ENCODE measurements at places on chromosomes 5 and 9.
A peak's percentile ranks its signal among the peaks of the same experiment; 100 is the strongest.

GRCh38 chr5:93915142-93915553 lies 173.7 kb upstream of the POU5F2 start:
- no peak for DNase-seq

DNA sequence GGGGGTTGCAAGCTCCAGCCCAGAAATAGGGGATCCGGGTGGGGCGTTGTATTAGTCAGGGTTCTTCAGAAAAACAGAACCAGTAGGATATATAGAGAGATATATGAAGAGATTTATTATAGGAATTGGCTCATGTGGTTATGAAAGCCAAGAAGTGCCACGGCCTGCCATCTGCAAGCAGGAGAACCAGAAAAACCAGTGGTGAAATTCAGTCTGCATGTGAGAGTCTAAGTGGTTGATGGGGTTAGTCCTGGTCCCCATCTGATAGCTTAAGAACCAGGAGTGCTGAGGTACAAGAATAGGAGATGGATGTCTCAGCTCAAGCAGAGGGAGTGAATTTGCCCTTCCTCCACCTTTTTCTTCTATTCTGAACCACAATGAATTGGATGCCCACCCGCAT lies 123.4 kb upstream of the APC start:
- DNase-seq, result no peak

- DNase-seq, result no peak
These were observed 1.2 kb upstream of the NSD1 start for GRCh38 chr5:177132136-177133095.

DNA sequence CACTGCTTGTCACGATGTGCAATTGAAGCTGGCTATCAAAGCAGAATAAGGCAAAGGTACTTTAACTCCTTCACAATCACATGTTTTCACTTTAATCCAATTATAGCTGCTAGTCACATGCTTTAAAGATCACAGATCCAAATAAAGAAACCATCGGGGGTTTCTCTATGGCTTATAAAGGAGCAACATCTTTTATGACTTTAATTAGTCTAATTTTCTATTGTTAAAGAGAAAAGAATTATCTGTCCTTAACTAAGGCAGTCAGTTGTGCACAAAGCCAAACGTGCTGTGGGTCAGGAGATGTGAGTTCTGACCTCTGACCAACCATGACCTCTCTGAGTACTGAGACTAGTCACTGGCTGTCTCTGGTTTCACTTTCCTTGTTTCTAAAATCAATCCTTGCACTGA lies 561.1 kb downstream of the RAB3C start:
- DNase-seq, result no peak

GRCh38 chr9:36194326-36195000 lies 3.7 kb downstream of the CLTA start:
- no peak for DNase-seq

DNA sequence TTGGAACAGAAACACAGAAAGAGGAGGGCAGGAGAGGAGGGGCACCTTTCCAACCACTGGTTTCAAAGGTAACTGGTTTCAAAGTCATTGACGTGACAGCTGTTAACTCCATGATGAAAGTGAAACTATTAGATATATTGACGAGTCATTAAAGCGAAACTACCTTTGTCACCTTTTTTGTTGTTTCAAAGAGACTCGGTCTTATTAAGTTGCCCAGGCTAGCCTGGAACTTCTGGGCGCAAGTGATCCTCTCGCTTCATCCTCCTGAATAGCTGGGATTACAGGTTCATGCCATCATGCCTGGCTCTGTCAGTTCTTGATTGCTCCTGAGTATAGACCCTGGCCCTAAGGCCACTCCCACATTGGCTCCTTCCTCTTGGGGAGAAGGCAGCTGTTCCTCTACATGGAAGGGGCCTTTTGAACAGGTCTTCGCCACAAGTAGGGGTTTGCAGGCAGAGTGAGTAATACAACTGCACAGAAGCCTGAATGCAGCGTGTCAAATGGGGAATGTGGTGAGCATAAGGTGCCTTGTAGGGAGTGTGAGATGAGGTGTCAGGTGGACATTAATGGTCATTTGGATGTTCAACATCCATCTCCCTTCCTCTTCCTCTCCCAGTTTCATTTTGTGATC lies 3.4 kb upstream of the F12 start:
- no peak for DNase-seq

DNA sequence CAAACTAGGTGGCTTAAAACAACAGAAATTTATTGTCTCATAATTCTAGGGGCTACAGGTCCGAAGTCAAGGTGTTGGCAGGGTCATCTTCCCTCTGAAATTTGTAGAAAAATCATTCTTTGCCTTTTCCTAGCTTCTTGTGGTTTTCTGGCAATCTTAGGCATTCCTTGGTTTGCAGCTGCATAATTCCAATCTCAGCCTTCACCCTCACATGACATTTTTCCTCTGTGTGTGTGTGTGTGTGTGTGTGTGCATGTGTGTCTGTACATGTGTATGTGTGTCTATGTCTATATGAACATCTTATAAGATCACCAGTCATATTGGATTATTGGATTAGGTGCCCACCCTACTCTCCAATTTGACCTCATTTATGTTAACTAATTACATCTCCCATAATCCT lies 330.6 kb downstream of the CHSY3 start:
- DNase-seq, result no peak

DNA sequence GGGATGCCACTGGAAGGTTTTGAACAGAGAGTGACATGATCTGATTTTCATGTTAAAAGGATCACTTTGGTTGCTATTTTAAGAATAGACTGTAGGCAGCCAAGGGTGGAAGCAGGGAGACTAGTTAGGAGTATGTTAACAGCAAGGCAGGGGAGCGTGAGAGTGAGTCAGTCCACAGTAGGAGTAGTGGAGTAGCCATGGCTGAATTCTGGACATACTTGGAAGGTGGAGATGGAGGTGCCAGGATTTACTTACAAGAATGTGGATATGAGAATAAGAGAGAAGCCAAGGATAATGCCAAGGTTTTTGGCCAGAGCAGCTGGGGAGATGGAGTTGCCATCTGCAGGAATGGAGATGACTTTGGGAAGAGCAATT lies 118.8 kb downstream of the GALNT10 start:
- peak; percentile 26 for DNase-seq

DNA sequence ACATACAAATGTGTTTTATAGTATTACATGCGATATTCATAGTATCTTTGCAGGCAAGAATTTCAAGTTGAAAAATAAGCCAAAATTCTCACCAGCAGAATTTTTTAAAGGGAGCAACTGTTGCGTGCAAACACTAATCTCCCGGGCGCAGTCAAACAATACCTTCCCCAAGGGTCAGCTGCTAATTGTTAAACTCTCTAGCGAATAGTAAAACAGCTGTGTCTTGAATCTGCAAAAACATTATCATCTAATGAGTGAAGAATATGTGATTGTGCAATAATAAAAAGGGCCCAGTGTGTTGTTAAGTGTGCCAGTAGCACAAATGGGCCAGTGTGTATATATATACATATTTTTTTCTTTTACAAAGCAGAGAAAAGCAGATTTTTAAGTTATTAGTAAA lies 131.4 kb downstream of the CCDC192 start:
- DNase-seq, result no peak

- DNase-seq, result no peak
These were observed 20.5 kb downstream of the ADRB2 start for GRCh38 chr5:148846930-148847329.

DNA sequence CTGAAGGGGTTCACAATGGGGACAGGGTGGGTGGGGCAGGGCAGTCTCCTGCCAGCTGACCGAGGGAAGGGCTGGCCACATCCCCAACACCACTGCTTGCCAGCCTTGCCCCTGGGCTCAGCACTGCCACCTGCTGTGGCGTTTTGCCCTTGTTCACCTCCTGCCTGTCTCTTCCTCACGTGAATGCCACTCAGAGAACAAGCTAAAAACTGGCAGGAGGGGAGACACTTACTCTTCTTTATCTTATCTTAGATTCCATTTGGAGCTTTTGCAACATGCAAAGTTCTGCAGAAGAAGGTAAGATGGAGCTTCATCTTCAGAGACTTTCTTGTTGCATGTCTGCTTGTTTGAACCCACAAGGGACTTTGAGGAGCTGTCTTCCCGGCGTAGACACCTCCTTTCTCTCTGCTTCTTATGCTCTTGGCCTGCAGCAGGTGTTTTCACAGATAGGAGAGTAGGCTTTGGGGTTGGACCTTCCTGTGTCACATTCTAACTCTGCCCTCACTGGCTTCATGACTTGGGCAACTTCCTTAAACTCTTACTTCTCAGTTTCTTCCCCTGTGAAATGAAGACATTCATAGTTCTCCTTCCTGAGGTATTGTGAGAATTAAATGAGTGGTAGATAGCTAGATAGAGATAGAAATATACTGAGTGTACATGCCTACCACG lies 4.1 kb downstream of the LRSAM1 start:
- peak; percentile 66 for DNase-seq

DNA sequence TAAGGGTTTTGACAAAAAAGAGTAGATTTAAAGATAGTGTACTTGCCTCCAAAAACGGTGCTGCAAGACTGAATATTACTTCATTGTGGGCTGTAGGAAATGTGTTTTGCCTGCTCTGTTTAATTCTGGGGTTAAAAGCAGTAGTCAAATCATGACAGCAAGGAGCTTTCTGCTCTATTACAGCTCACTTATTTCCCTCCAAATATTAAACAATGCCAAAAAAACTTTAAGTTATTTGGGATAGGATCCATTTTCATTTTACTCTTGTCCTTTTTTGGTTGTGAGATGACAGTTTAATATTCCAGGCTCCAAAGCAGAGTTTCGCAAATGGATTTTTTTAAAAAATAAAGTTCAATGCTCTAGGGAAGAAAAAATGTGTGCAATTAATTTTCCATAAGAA lies 340.4 kb upstream of the RGMB start:
- no peak for DNase-seq

DNA sequence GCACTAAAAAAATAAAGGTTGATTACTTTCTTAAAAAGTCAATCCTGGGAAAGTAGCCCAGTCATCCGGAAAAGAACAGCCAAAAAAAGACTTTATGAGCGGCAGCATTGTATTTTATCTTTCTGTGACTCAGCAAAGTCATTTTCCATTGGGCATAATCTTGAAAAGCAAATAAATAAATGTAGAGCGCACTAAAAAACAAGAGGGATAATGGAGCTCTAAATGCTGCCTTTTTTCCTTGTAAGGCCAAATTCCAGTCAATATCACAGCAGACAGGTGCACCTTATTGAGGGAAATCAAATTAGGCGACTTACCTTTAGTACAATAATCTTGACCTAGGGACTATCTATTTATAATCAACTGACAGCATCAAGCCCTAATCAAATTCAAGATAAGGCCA lies 266.8 kb downstream of the MTRR start:
- no peak for DNase-seq

DNA sequence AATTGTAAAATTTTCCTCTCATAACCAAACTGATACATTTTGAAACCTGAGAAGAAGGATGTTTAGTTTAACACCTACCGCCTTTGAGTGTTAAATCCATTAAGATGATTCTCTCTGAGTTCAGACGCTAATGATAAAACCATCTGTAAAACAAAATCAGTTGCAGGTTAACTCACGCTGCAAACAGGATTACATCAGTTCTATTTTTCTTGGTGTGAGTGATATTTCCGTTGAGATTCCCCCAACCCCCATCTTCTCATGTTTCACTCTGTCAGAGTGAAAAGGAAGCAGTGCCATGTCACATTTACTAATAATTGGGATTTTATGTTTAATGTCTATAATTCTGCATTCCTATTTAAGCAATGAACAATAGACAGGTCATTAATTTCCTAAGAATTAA lies 146.5 kb downstream of the FANCC start:
- DNase-seq, result no peak

GRCh38 chr5:42491699-42492098 lies 68.5 kb downstream of the GHR start:
- no peak for DNase-seq

GRCh38 chr5:34598177-34598794 lies 57.8 kb upstream of the RAI14 start:
- DNase-seq, result peak; percentile 39

GRCh38 chr9:123484130-123484529 lies 128.1 kb downstream of the CRB2 start:
- no peak for DNase-seq

DNA sequence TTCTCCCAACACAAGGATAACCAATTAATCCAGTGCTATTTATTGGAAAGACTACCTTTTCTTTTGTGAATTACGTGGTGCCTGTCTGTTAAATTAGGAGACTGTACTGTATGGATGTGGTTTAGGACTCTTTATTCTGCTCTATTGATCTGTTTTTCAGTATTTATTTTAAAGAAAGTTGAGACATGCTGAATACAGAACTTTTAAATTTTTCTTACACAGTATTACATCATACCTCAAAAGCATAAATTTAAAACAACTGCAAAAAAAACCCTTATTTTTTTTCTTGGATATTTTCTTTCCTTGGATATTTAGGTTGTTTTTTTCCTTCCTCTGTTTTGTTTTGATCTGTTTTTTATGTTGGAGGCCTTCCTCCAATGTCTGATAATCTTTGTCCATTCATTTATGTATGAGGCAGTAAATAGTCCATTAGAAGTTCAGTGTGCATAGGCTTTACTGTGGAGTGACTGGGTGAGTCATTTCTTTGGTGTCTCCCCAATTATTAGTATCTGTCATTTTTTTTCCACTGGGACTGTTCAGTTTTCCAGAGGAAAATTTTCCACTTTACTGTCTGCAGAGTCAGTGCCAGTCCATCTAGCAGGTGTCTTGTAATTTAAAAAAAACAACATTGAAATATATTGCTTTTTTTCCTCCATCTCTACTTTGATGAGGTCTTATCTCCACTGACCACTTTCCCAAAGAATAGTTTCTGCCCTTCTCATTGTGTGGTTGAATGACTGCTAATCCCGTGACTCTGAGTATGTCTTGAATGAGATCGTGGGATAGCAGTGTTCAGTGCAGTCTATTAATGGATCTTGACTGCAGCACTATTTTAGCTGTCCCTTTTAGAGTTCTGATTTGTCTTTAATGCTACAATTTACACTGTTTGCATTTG lies 15.2 kb downstream of the CYSTM1 start:
- no peak for DNase-seq

GRCh38 chr5:12270914-12271313 lies 366.7 kb upstream of the CTNND2 start:
- DNase-seq, result no peak

DNA sequence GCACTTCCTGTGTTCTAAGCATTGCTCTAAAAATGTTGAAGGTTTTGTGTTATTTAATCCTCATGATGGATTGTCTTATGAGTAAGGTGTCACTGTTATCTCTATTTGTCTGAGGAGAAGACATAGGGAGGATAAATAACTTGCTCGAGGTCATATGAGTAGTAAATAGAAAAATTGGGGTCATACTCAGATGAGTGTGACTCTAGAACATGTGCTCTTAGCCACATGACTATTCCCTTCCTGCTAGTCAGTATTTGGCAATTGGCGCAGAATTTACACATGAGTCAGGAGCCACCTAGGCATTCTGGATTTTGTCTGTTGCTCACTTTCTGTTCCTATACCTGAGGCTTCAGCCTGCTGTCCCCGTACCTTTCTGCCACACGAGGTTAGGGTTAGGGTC lies 234.6 kb upstream of the CD180 start:
- DNase-seq, result no peak
